ENCODE measurements at places on chromosomes 1 and 21.

GRCh38 chr1:143698016-143698415, 273.8 kb downstream of the FAM72C start:
- DNase-seq, result peak; percentile 24

DNA sequence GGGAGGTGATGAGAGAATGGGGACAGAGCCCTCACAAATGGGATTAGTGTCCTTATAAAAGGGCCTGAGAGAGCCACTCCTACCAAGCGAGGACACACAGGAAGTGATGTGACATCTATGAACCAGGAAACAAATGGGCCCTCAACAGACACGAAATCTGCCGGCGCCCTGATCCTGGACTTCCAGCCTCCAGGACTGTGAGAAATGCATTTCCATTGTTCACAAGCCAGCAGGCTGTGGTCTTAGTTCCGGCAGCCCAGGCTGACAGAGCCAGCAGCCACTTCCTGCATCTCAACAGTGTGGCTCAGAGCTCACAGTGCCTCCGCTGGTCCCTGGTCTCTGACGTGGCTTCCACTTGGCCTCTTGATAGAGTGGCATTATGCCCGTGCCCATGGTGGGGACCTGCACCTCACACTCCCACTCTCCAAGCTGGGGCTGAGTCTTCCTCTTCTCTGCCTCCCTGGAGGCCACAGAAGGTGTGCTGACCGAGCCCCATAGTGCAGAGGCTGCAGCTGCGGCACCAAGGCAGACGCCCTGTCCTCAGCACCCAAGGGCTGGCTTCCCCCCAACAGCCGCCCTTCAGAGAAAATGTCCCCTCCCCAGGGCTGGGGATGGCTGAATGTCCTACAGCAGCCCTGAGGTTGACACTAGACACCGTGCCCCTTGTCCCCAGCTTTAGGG, 44.9 kb downstream of the ACOT7 start:
- no peak for DNase-seq

GRCh38 chr1:154557248-154557938, 1.1 kb downstream of the UBE2Q1 start:
- no peak for DNase-seq

GRCh38 chr1:30759718-30760281, 2.2 kb upstream of the LAPTM5 start:
- DNase-seq, result no peak

GRCh38 chr1:94974824-94975223, 47.9 kb upstream of the CNN3 start:
- peak; percentile 95 for DNase-seq

GRCh38 chr1:231601824-231602672, 24.5 kb upstream of the DISC1 start:
- peak; percentile 8 for DNase-seq

All from EL (cell line).